ENCODE measurements at places on chromosomes 6 and 20.

- DNase-seq: no peak
Measured at GRCh38 chr6:123551939-123552707, 84.6 kb downstream of the TRDN start.

DNA sequence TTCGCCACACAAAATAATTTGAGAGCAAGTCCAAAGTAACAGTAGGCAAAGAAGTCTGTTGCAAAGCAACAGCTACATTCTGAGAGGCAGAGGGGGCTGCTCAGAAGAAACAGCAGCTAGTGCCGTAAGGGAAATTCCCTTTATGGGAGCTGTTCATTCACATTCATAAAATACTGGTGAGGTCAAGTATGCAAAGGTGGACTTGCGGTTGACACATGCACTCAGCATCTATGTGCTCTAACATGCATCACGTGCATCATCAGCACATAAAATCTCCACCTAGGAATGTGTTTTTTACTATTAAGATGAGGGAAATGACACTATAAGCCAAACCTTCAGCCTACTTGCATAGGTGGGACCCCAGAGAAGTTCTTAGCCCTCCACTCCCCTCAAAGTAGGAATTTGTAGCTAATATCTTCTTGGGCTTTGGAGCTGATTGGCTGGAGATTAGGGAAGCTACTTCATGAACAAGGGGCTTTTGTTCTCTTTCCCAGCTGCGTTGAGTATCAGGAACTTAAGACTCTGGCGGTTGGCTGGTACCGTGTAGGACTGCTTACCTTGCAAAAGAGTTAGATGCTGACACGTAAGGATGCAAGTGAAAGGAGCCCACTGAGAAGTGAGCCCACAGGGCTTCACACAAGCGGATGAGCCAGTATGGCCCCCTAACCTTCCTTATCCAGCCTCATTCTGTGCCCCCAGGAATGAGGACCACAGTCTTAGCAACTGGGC lies 12.4 kb downstream of the CST3 start:
- DNase-seq: no peak

DNA sequence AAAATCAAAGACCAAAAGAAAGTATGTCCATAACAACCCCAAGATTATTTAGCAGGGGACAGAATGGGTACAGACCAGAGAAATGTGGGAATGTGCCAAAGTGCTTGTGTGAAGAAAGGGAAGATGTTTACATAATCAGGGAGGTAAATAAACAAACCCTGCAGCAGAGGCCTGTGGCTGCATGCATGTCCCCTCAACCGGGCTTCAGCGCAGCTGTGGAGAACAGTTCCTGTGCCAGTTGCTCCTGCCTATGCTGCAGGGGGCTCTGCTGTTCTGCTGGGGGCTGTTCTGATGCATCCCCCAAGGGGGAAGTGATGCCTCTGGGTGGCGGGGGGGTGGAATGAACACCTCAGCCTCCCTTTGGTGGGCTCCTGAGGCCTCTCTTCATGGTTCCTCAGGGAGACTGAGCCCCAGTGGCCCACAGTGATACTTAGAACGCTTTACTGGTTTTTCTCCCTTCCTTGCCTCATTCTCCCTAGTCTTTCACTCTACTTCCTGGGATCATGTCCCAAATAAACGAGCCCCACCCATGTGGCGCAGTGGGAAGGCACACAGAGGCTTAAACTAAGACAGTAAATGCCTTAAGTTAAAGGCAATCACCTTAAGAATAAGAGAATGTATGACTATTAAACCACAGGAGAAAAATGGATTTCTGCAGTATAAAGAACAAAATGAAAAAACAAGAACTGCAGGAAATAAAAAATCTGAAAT lies 23.0 kb downstream of the RAB23 start:
- DNase-seq: no peak

GRCh38 chr20:25738198-25738597 lies 41.5 kb upstream of the ZNF337 start:
- DNase-seq: no peak

DNA sequence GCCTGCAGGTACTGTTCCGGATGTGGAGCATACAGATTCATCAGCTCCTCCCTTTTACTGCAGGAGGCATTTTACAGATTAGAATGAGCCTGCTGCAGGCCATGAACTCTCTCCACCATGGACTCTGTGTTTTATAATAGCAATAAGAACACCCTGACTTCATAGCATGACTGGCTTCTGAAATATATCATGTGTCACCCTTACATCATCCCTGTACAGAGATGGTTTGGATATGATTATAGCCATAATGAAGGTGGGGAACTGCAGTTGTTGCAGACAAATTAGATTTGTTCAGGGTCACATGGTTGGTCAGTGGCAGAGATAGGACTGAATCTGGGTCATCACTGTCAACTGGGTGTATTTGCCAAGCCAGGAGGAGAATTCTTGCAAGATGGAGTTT lies 100.7 kb downstream of the FOXO3 start:
- DNase-seq: no peak

- no peak for DNase-seq
Measured at GRCh38 chr6:170253226-170253909, 37.5 kb downstream of the DLL1 start.

DNA sequence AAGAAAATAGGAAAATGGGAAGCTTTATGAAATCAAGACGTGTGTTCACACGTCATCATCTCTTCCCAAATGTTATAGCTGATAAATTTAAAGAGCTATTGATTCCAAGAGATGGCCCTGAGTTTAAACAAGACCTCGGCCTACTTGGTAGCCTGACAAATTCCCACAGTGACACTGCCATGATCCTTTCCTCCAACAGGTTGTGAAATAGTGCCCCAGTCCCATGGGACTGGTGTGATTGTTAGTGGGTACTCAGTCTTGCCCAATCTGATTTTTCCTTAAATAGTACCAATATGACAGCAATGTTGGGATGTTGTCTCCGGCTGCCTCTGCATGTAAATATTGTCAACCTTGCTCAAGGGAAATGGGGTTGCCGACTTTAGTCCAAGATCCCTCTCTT lies 34.5 kb downstream of the RIOK1 start:
- no peak for DNase-seq

- no peak for DNase-seq
Measured at GRCh38 chr20:19094959-19095541, 117.4 kb upstream of the SLC24A3 start.
